Kidney tubule cell (primary cell): ENCODE measurements at places on chromosomes 12 and 14.

GRCh38 chr12:114404083-114404925, 1.6 kb downstream of the TBX5 start:
- DNase-seq, result no peak

GRCh38 chr12:60535363-60535762, 939.5 kb downstream of the SLC16A7 start:
- DNase-seq, result no peak

DNA sequence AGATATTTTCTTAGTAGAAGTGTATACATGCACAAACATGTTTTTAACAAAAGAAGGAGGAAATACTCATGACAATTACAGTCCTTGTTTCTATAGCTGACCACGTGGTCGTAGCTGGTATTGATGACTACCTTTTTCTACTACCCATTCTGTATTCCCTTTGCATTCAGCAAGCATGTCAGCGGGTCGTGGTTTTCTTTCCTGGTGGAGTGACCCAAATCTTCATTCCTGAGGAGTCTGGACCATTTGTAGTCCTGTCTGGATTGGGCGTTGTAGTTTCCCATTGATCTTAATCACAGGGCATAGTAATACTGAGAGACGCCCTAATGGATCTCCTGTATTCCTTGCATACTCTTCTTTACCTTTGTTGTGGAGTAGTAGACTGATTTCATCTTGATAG, 472.1 kb upstream of the RGS6 start:
- peak; percentile 37 for DNase-seq

- peak; percentile 28 for DNase-seq
These were observed 3.5 kb upstream of the NFE2 start for GRCh38 chr12:54304187-54304810.

DNA sequence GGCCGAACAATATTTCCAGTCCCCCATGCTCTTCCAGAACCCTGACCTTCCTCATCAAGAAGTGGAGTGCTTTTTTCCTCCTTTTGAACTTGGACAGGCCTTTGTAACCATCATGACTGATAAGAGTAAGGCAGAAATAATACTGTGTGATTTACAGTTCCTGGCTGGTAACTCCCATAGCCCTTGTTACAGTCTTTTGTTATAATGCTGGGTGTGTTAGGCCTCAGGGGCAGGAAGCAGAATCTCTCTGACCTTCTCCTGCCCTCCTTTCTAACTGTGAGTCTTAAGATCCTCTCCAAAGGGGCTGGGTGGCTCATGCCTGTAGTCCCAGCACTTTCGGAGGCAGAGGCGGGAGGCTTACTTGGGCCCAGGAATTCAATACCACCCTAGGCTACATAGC, 59.5 kb downstream of the BCAT1 start:
- no peak for DNase-seq

DNA sequence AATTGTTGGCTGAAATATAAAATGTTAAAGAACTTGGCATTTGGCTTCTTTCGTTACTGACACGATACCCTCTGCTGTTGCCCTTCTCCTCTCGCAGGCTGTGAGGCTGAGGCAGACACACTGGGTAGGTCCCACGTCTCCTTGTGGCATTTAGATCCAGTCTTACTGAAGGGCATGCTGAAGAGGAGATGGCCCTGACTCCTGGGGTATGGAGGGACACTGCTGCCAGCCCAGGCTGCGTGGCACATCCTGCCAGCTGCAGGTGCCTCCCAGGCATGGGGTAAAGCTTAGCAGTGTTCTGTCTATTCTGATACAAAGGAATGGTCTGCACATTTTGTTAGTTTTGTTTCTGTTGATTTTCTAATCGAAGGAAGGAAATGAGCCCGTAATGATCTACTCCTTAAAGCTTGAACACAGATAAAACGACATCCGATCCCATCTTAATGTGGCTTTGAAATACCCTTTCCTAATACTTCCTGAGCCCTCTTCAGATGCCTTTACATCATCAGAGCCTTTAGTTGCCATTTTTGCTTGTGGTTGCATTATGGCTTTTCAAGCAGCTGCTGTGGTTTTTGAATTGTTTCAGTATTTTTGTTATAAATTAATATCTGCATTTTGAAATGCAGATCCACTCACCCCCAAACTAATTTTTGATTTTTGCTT, 61.1 kb downstream of the WDR20 start:
- no peak for DNase-seq

- DNase-seq, result no peak
These were observed 9.1 kb downstream of the HEATR5A start for GRCh38 chr14:31411218-31411727.

- DNase-seq, result peak; percentile 54
These were observed 204.5 kb downstream of the SPTSSA start for GRCh38 chr14:34257505-34257904.
